ENCODE measurements at places on chromosomes 3 and 15. TPM values are rescaled to one million over a fixed set of nuclear protein-coding genes. Genes with fewer than 3 reads are reported as not detected.

GRCh38 chr3:120557115-120557514 is 39.0 kb upstream of the NDUFB4 start:
- DNase-seq, result no peak

The ST3GAL6 gene
- total RNA-seq, result 3.3 TPM

The MKRN3 gene
- total RNA-seq, result not detected

The ATP8B4 gene
- 2.7 TPM for total RNA-seq

The SSR3 gene
- 211 TPM for total RNA-seq

- DNase-seq, result peak; percentile 93
Observed at GRCh38 chr3:169772305-169772896, 795 bp upstream of the MYNN start.

GRCh38 chr3:141699897-141700296 is 38.2 kb upstream of the RNF7 start:
- DNase-seq, result peak; percentile 42

- no peak for DNase-seq
Observed at GRCh38 chr3:155024006-155024638, 56.0 kb upstream of the MME start.

DNA sequence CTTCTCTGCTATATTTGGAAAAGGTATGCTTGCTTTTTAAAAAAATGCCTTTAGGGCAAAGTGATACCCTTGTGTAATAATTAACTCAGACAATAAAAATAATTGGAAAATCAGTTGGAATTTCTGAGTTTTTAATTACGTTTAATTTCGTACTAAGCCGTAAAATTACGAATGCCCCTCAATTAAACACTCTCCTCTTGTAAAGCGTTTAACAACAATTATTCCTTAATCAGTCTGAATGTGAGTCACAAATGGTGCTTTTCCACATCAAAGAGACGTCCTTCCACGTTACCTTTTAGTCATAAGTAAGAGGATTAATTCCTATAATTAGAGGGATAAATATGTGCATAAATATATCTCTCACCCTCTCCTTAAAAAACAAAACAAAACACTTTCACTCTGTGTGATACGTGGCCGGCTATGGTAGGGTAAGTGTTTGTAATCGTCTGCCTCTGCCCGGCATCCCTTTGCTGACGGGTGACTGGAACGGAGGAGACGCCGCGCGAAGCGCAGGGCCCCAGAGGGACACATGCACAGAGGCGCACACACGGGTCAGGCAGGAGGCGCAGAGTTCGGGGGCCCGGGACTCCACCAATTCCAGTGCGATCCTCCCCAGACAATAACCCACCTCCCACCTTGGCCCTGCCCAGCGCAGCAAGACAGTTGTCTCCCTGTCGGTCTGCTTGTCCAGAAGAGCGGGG is 9.7 kb upstream of the MEIS2 start:
- DNase-seq, result no peak

The PARP15 gene
- 0.39 TPM for total RNA-seq

All from esophagus muscularis mucosa (tissue), 4 donors.